ENCODE measurements at places on chromosomes 5 and 9.

DNA sequence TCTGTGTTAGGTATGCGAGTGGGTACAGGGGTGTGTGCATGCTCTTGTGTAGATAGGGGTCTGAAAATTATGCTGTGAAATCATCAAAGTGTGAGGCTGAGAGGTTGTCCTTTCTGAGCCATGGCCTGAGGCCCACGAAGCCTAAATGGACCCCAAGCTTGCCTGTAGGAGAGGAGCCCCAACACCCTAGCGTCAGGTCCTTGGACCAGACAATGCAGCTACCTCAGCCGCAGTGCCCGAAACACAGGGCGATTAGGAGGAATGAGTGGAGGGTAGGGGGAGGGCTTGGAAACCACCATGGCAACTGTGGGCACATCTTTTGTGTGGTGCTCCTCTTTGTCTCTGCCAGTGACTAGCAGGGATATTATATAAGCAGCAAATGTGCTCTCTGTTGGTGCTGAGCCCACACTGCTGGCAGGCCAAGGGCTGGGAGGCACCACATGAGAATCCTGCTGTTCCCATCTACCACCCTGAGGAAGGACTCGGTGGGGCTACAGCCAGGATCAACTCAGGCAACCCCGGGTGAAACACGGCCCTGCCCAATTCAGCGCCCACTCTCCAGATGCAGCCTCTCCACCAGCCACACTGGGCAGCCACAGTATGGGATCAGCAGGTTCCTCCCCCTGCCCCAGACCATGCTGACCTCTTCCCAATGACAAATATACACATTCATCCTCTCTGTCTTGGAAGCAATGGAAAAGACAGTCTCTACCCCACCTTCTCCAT lies 84.6 kb upstream of the FSTL4 start:
- no peak for DNase-seq

DNA sequence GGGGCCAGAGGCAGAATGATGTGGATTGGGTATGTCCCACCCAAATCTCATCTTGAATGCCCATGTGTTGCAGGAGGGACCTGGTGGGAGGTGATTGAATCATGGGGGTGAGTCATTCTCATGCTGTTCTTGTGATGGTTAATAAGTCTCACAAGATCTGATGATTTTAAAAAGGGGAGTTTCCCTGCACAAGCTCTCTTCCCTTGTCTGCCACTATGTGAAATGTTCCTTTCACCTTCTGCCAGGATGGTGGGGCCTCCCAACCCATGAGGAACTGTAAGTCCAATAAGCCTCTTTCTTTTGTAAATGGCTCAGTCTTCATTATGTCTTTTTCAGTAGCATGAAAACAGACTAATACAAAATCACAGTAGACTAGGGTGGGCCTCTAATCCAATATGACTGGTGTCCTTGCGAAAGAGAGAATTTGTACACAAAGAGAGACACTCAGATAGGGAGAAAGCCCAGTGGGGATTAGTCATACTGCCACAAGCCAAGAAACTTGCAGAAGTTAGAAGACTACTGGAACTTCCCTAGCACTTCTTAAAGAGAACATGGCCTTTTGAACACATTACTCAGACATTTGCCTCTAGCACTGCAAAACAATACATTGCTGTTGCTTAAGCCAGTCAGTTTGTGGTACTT lies 68.4 kb downstream of the ANXA1 start:
- no peak for DNase-seq

DNA sequence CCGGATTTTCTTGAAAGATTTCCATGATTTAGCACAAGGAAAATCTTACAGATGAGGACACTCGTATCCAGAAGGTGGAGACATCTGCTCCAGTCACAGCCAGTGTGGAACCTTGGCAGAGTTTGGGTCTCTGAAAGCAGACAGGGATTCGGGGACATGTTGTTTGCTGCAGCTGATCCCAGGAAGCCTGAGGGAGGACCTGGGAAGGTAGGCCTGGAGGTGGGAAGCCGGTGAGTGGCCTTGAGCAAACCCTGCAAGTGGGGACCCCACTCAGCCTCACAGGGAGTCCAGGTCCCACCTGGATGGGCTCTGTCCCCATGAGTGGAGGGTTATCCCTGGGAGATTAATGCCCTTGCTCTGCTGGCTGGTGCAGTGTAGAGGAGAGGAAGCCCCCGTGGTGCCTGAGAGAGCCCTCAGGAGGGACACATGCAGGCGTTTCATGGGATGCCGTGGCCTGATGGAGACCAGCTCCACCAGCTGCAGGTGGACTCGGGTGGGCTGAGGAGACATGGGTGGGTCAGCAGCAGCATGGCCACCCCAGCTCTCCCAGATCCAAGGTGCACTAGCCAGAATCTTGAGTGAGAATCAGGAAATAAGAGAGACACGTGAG lies 7.8 kb downstream of the MRPS2 start:
- DNase-seq = peak; percentile 86

GRCh38 chr5:124263680-124264491 lies 482.6 kb downstream of the ZNF608 start:
- no peak for DNase-seq

Data from chondrocyte (in vitro differentiated cells).